Femur (tissue), 1 donor: ENCODE measurements at places on chromosomes 3 and 15.
A peak's percentile ranks its signal among the peaks of the same experiment; 100 is the strongest.

GRCh38 chr3:52422669-52423068 lies 22.2 kb downstream of the SEMA3G start:
- no peak for DNase-seq

GRCh38 chr3:149969940-149970715 lies 567 bp downstream of the PFN2 start:
- peak; percentile 91 for DNase-seq

DNA sequence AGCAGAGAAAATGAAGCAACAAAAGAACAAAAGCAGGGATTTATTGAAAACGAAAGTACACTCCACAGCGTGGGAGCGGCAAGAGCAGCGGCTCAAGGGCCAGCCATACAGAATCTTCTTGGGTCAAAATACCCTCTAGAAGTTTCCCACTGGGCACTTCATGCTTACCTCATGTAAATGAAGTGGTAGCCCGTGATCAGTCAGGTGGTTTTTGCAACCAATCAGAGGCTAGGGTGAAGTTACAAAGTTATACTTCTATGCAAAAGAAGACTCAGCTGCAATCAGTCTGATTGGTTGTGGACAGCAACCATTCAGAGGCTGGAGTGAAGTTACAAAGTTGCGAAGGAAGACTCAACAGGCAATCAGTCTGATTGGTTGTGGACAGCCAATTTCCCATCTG lies 37.8 kb upstream of the TRH start:
- DNase-seq, result no peak

DNA sequence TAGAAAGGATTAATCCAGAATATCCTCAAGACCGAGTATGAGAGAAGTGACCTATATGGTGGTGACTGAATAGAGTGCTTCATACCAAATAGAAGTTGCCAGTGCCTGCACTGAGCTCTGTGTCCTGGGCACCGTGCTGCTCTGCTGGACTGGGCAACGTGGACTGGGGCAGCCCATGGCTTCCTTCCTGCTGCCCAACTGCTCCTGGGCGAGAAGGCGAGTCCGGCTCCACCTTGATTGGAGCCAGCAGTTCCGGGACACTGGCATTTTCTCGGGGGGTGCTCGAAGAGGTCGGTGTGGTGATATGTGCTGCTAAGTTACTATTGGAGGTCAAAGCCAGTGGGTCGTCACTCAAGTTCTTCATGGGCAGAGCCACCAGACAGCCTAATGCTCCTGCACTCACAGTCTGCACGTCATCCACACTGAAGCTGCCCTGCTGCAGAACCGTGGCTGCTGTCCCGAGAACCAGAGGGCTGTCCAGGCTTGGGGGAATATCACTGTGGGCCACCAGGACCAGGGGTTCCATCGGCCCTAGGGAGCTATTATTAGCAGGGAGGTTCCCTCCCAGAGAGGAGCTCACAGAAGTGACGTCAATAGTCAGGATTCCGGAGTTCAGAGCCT lies 14.1 kb downstream of the ZXDC start:
- DNase-seq, result no peak

DNA sequence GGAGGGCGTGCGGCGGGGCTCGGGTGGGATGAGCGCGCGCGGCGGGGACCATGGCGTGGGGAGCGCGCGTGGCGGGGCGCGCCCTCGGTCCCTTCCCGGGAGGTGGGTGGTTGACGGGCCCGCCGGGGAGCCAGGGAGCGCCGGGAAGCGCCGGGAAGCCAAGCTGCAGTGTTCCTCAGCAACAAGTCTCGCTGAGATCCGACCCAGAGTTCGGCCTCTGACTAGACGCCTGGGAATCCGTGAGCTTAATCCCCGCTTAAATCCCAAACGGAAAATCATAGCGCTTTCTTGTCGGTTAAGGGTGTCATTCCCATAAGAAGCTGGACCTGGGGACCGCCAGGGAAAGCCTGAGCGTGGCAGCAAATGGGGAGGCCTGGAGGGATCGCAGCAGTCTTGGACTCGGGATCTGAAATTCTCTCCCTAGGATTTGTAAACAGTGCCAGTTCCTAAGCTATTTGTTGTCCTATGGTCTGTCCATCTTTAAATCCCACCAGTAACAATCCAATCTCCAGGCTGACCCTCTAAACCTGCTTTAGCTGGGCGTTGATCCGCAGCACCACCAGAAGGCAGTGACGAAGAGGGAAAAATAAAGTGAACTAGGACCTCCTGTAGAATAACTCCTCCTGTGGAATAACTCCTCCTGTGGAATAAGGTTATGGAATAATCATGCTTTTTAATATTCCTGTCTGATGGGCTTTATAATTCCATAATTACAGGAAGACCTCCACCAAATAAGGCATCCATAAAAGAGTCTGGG lies 570 bp upstream of the NEDD4 start:
- peak; percentile 52 for DNase-seq

DNA sequence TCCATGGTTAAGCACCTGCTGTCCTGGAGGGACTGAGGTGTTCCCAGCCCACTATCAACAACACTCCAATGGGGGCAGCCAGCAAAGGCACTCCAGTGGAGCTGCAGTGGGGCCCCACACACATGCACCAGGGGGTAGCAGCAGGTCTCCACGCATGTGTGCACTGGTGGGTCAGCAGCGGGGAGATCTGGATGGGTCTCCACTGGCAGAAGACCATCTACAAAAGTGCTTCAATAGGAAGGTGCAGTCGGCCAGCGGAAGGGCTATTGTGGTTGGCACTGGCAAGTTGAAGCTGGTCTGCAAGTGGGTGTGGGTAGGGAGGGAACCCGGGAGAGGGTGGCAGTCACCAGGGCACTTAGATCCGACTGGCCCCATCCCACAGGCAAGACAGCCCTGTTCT lies 1355.4 kb downstream of the NSUN3 start:
- no peak for DNase-seq

GRCh38 chr3:107407355-107407754 lies 30.1 kb downstream of the CCDC54 start:
- DNase-seq, result no peak

- DNase-seq, result no peak
Measured at GRCh38 chr3:188476935-188477334, 323.0 kb downstream of the LPP start.

DNA sequence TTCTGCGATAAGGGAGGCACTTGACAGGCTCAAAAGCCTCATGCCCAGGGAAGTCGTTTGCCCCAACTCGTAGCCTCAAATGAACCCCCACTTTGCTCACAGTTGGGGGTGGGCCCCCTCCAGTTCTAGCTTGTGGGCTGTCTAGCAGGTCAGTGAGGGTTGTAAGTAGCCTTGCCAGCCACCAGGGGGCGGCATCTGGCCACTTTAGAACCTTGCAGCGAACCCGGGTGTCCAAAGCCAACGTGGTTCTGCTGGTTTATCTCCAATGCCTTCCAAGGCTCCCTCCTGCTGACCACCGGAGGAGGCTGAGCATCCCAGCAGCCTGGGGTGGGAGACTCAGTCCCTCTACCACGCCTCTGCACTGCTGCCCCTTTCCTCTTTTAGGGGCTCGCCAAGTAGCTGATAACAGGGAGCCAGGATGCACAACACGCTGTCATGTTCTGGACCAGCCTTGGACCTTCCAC lies 9.2 kb upstream of the RBSN start:
- peak; percentile 83 for DNase-seq

GRCh38 chr15:80915472-80915871 lies 74.1 kb downstream of the MESD start:
- DNase-seq, result no peak

- no peak for DNase-seq
Measured at GRCh38 chr3:17192995-17193394, 308.2 kb downstream of the PLCL2 start.

- DNase-seq, result peak; percentile 47
Measured at GRCh38 chr3:71753701-71754609, at the start of gene GPR27. Gene GPR27, plus strand, starts transcription at chr3:71753855. Its CDS starts 195 bp downstream, at chr3:71754050.

- DNase-seq, result no peak
Measured at GRCh38 chr3:99984139-99984538, 130.2 kb downstream of the FILIP1L start.
